ENCODE measurements at places on chromosomes 1 and 21.

DNA sequence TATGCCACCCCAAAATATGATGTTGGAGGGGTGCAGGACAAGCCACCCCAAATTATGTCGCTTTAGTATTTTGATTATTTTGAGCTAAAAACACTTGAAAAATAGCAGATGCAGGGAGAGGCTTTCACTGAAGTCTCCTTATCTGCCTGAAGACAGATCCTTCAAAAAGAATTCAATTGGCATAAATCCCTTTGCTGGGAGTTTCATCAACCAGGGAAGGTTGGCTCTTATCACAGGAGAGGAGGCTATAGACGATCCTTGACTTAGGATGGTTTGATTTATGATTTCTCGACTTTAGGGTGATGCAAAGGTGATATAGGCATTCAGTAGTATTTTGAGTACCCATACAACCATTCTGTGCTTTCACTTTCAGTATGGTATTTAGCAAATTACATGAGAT lies 97.8 kb upstream of the CAMK1G start:
- DNase-seq, result no peak

DNA sequence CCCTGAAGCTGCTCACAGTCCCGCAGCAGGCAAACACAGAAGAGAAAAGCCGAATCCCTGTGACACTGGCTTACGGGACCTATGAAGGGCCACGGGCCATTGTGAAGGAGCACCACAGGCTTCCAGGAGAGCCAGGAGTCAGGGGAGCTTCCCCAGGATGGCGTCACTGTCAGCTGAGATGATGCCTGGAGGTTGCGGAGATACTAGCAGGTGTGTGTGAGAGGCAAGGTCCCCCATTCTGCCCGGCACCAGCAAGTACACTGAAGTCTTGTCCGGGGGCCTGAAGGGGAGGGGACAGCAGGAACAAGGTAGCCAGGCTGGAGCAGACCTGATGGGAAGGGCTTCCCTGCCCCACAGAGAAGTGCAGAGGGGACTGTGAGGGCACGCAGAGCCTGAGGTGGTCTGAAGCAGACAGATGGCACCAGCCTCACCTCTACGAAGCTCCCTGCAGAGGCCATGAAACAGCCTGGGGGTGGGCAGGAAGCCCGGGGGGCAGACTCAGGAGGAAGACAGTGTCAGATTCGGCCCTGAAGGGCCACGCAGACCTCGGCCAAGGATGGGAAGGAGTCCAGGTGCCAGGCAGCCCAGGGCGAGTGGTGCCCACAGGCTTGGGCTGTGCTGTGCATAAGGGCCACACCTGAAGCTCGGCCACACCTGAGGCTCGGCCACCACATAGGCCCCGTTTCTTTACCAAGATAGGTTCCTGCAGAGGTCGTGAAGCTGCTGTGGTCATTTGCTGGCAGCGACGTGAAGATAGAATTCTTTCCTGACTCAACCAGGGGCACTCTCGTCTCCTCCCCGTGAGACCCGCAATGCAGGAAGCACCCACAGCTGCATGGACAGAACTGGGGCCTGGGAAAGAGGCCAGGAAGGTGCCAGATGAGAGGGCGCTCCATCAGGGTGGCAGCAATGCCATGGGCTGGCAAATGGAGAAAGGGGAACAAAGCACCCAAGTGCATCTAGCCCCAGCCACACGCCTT lies 10.1 kb downstream of the TCP10L start:
- no peak for DNase-seq

- DNase-seq, result no peak
Measured at GRCh38 chr1:119909890-119910596, 13.7 kb upstream of the ADAM30 start.

GRCh38 chr1:220748089-220748934 lies at the start of gene MTARC2:
TSS of gene MTARC2 (plus strand) at chr1:220748322. CDS start at chr1:220748532, 210 bp downstream.
- peak; percentile 21 for DNase-seq

- no peak for DNase-seq
Measured at GRCh38 chr1:14498839-14499238, 99.6 kb upstream of the KAZN start.
